ENCODE measurements at places on chromosomes 7 and 10.

DNA sequence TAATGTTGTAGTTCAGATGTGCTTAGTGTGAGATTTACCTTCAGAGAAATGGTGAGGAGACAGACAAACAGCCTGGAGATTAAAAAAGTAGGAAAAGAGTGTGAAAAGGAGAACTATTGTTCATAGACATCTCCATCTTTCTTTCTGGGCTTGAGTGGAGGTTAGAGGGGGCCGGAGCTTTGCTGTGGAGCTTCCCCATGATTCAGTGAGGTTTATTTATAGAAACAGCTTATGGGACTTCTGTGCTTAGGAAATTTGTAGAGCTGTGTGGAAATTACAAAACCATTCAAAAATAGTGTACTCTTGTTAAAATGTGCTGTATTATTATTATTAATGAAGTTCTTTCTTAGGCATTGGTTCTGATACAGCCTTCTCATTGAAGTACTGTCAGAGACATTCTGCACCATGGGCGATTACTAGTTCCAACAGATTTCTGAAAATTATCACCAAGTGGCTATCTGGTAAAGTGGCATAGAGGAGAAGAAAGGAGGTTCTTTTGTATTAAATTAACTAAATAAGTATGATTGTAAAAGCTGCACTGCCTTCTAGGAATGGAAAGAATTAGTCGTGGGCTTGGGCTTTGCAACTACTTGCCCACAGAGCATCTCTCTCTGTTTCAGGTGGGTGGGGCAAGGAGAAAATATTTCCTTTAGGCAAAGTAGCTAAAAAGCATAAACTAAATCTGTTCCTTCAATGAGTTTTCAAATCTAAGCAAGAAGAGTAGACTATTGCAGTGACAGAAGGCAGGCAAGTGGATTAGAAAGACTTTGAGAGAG, 8.7 kb upstream of the TCAF1 start:
- no peak for DNase-seq

DNA sequence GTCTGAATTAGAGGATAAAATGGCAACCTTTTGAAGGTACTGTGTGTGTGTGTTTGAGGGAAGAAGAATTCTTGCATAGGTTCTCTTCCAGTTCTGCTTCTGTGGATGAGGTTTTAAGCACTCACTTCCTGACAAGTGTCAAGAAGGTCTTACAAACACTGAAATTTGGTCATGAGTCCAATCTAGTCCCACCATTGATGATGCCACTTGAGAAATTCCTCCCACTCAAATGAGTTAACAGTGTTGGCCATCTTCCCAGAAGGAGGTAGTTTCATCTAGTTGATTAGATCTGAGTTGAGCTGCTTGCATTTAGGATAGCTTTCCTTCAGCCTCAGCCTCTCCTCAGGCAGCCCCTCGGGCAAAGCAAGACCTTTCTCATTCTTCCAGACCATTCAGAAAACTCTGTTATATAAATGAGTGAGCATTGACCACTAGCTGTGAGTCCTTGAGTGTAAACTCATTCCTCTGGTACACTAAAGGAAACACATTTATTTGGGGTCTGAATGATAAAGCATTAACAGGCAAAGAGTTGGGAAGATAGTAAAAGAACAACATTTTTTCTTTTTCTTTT, 189.5 kb downstream of the TRIL start:
- no peak for DNase-seq

DNA sequence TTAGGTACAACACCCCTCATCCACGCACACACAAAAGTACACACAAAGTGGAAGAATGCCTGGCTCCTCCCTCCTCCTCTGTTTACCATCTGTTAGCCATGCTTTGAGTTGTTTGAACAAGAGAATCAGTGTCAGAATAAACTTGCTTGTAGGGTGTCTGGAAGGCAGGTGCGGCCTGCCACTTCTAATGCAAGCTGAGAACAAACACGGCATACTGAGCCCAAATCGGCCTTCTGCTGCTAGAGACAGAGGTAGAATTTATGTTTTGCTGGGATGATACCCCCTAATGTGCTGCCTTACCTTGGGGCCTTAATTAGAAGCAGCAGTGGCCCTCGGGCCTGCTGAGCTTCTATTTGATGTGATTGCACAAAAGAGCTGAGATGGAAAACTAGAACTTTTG, 24.9 kb upstream of the FAM180A start:
- DNase-seq, result no peak

GRCh38 chr10:96188916-96189315, 58.8 kb downstream of the ZNF518A start:
- DNase-seq, result no peak

GRCh38 chr7:44974549-44974948, 4.3 kb downstream of the MYO1G start:
- no peak for DNase-seq

DNA sequence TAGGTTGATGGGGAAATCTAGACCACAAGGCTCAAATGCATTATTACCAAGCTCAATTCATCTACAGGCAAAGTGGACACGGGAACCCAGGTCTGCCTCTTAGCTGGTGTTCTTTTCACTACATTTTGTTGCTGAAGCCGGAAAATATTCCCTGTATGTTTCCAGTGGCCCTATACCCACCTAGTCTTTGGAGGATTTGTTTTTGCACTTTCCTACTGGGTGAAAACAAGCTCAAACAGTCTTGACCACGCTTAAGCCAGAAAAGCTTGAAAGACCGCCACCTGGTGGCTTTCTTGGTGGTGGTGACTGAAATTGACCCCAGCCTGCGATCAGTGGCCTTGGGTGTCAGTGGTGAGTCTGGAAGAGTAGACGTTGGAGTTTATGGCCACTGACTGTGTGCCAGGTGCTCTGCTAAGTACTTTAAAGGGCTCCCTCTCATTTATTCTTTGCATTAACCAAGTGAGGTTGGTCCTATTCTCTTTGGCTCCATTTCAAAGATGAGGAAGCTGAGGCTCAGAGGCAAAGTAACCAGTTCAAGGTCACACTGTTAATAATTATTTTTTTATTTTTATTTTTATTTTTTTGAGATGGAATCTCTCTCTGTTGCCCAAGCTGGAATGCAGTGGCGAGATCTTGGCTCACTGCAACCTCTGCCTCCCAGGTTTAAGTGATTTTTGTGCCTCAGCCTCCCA, 11.1 kb upstream of the CRTAC1 start:
- peak; percentile 39 for DNase-seq

GRCh38 chr7:77525231-77525630, 11.9 kb upstream of the PTPN12 start:
- no peak for DNase-seq

DNA sequence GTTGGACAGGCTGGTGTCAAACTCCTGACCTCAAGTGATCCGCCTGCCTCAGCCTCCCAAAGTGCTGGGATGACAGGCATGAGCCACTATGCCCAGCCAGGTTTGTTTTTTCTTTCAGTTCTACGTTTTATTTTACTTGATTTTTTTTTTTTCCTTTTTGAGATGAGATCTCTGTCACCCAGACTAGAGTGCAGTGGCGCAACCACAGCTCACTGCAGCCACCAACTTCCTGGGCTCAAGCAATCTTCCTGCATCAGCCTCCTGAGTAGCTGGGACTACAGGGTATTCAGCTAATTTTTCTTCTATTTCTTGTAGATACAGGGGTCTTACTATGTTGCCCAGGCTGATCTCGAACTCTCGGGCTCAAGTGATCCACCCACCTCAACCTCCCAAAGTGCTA, 24.3 kb downstream of the GDI2 start:
- DNase-seq, result peak; percentile 39

GRCh38 chr10:86443936-86444335, 77.3 kb upstream of the GRID1 start:
- DNase-seq, result no peak

DNA sequence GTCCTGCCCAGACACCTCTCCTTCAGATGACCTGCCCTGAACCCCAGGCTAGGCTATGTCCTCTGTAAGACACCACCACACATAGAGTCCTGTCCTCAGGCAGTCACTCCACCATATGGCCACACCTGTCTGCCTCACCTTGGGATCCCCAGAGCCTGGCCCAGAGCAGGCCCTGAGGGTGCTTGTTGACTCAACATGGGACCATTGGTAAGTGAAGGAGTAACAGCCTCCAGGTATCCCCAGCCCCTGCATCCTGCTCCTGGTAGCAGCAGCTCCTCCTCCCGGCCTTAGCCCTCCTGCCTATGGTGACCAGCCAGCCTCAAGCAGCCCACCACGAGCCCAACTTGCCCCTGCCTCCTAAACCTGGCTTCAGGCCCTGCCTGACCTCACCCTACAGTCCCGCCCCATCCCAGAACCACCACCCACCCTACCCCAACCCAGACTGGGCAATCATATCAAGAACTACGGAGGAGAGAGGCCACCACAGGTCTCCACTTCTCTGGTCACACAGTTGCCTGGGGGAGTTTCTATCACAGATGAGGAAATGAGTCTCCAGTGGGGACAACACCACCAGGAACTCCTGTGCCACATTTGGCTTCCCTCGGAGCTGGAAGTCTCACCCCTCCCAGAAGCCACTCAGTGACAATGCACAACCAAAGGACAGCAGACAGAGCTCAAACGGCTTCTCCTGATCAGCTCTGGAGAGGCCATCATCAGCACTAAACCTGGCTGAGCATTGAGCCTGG, 136.6 kb downstream of the GRID1 start:
- DNase-seq, result no peak

- no peak for DNase-seq
Measured at GRCh38 chr10:78891741-78892140, 177.0 kb upstream of the ZMIZ1 start.

GRCh38 chr7:128247108-128247507, 6.0 kb downstream of the LEP start:
- no peak for DNase-seq

GRCh38 chr10:101367569-101368453, 13.8 kb downstream of the BTRC start:
- DNase-seq, result no peak

DNA sequence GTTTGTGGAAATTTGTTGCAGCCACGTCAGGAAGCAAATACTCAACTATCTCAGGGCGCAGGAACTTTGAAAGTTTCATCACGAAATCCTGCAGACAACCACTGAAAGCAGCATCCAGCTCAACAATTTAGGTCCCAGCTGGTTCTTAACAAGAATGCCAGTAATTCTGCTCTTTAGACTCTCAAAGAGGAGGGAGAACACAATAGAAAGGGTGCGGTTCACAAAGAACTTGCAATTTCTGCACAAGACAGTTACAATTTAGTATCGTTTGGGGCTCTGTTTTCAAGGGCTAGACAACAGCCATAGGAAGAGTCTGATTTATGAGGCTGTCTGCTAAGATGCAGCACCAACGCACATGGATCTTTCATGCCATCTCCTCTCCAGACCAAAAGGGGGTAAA, 223.1 kb downstream of the FGFR2 start:
- DNase-seq, result no peak

DNA sequence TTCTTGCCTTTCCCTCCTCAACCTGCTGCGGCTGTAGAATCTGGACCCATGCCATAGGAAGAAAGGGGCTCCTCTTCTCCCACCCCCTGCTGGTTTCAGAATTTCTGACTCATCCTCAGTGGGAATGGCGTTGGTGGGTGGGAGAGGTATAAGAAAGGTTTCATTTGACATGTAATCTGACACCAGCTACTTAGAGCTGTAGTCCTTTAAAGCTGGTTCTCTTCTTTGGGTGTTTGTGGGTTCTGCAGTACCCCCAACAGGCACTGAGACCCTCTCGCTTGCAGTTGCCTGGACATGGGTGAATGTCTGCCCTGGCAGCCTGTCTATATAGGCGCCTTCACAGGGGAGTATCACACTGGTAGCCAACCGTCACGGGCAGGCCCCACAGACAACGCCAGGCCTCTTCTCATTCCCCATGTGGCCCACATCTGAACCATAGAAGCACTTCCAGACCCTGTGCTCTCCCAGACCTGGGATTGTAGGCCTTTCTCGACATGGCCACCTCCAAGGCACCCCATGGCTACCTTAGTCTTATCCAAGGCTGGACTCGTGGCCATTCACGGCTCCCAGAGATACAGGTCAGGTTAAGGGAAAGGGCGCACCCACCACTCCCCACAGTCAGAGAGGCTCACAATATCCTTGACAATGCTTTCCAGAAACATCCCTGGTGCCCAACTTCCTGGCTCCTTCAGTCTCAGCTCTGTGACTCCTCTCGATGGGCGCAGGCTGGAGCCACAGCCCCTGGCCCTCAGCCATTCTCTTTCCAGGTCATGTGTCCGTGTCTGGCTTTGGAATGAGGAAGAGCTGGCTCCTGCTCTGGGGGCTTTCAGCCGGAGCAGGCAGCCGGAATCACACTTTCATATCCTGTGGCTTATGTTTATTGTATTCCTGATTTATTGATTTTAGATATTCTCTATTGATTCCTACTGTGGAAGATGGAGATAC, 17.5 kb downstream of the ZNF862 start:
- DNase-seq, result no peak

- DNase-seq, result no peak
Measured at GRCh38 chr10:66698069-66698468, 227.8 kb upstream of the LRRTM3 start.

- DNase-seq, result peak; percentile 46
Measured at GRCh38 chr7:1666823-1667565, 3.1 kb upstream of the ELFN1 start.

GRCh38 chr10:126272526-126272925, 115.8 kb downstream of the ADAM12 start:
- no peak for DNase-seq

DNA sequence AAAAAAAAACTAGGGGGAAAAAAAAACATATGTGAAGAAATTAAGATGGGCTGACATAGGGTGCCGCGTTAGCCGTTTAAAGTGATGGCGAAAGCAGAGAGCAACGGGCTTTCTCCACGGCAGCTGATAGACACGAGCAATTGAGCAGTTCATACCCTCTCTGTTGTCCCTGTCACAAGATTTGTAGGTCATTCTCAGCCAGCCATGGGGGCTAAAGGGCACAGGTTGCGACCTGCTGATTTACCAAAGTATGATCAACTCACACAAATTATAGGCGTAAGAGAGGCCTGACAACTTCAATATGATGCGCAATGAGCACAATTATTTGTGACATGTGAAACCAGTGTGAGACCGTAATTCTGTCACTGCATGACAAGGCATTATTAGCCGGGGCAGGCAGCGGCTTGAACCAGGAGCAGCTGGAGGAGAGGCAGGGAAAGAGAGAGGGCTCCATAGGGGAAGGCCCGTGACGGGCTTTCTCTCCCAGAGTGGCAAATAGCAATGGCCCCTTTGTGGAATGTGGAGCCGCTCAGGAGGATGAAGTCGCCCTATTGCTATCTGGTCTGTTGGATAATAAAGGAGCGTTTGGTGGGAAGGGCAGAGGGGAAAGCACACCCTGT, 195.1 kb upstream of the HABP2 start:
- DNase-seq, result no peak

GRCh38 chr10:43039624-43040481, 37.0 kb upstream of the RET start:
- DNase-seq, result no peak

DNA sequence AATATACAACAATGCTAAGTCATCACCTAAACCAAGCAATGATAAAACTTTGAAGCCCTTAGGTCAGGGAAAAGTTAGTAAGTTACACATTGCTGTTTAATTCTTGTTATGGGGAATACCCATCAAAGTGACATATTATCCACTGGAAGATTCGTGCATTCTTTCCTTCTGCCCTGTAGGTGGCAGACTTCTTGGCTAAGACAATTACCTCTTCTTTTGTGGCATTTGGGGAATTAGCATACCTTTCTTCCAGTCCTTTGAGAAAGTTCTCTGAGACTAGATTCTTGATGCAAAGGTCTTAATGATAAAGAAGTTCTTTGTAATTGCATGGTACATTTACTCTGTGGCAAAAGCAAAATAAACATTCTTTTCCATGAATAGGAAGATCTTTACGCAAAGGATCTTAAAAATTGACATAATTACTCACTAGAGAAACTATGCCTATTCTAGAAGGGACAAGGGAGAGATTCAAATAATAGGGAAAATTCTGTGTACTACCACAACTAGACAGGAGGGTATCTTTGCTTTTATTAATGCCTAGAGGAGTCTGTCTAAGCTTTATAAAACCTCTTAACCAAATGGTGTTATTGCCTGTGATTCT, 395.9 kb downstream of the GRM8 start:
- DNase-seq, result no peak
